PC-9 (cell line): ENCODE measurements at places on chromosomes 6 and 20. TPM values are rescaled to one million over a fixed set of nuclear protein-coding genes. Genes with fewer than 3 reads are reported as not detected.

GZF1 gene
- 8.1 and 11.1 TPM in 2 replicates for total RNA-seq

NRSN1 gene
- not detected in 2 replicates for total RNA-seq

HUS1B gene
- 0.94 and 1.2 TPM in 2 replicates for total RNA-seq

CLIC1 gene
- 546 and 599 TPM in 2 replicates for total RNA-seq

BHLHE23 gene
- not detected in 2 replicates for total RNA-seq

LY6G6C gene
- 1.2 and 2.1 TPM in 2 replicates for total RNA-seq

SAMD3 gene
- total RNA-seq, result not detected in 2 replicates

OVOL2 gene
- 15.3 and 20.7 TPM in 2 replicates for total RNA-seq
